Inflammatory macrophage treated with lipopolysaccharide for 4 hours (primary cell): ENCODE measurements at places on chromosomes 5 and 9.

DNA sequence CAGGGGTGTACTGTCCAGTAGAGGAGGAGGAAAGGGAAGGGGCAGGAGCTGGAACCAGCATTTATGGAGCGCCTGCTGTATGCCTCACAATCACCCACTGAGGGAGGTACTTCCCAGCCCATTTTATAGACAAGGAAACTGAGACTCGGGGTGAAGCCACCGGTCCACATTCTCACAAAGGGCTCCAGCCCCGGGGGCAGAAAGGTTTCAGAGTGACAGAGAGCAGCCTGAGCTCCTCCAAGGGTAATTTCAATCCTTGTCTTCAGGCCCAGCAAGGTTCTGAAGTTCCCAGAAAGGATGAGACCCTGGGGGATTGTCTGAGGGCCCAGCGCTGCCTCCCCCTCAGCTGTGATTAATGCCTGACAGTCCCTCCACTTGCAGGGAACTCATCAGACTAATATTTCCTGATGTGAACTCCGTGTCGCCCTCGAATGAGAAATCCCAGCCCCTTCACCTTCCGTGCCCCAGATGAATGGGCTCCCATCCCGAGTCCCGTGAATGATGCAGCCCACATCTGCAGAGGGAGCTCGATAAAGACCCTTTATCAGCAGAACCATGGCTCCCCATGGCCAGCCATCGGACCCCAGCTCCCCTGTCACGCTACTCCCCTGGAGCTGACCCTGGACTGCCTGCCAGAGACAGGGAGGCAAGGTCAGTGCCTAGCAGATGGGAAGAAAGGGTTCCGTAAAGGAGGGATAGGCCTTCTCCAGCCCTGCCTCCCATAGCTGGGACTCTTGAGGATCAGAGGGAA is 32.1 kb upstream of the MVB12B start:
- DNase-seq, result no peak

DNA sequence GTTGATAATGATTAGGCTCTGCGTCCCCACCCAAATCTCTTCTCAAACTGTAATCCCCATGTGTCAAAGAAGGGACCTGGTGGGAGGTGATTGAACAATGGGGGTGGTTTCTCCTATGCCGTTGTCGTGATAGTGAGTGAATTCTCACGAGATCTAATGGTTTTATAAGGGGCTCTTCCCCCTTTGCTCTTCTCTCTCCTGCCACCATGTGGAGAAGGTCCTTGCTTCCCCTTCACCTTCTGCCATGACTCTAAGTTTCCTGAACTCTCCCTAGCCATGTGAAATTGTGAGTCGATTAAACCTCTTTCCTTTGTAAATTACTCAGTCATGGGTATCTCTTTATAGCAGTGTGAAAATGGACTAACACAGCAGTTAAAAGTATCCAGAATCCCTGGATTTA is 715.2 kb upstream of the DMAC1 start:
- DNase-seq, result no peak

DNA sequence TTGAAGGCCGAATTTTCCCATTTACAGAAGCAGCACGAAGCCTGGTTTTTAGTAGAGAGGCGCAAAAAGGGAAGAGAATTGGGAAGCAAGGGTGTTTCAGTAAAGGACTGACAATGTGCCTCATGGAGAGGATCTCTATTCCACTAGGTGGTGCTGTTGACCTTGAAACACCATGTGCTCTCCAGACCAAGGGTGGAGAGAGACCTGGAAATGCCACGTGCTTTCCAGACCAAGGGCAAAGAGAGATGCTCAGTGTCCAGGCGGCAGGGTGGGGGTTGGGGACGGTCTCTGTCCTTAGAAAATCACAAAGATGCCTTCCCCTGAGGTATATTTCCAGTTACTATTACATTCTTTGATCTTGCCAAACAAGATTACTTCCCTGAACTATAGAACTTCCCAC is 425.3 kb downstream of the CSNK1G3 start:
- peak; percentile 31 for DNase-seq

DNA sequence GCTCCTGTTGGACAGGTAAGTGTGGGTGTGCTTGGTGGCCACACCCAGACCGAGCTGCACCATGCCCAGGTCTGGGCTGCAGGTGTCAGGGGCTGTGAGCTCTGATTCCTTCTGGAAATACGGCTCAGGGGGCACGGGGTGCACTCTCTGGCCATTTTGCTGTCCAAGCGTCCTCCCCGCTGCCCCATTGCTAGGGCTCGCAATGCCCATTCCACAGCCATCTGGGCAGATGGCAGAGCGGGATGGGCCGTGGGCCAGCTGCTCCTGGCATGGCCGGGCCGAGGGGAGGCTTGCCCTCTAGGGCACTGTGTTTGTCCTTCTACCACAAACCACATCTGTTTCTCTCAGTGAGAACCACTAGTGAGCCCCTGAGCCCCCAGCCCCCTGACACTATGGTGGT is 67.9 kb upstream of the RXRA start:
- no peak for DNase-seq

DNA sequence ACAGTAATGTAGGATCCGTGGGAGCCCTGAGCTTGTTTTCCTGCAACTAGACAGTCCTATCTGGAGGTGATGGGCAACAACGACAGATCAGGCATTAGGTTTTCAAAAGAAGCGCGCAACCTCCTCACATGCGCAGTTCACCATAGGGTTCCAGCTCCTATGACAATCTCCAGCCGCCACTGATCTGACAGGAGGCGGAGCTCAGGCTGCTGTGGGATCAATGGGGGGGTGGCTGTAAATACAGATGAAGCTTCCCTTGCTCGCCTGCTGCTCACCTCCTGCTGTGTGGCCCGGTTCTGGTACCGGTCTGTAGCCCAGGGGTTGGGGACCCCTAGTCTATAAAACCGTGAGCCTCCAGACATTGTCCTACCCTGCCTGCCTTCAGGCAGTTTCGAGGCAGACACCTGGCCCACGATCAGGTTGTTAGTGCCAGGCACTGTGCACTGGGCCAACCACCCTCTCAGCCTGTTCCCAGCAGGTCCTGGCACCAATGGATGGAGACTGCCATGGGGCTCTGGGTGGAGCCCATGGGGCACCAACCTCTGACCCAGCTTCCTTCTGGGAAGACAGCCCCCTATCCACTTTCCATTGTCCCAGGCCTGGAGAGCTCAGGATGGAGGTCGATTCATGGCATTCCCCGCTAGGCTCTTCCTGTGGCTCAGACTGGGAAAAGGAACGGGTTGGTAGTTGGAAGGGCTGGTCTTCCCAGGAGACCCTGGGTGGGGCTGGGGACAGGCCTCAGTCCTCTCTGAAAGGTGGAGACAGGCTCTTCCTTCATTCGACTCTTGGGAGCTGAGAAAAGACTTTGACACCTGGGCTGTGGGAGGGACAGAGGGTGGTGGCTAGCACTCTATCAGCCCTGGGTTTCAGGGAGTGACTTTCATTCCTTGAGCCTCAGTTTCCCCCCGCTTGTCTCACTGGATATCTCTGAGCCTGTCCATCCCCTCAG is 1.7 kb downstream of the ENDOG start:
- no peak for DNase-seq

DNA sequence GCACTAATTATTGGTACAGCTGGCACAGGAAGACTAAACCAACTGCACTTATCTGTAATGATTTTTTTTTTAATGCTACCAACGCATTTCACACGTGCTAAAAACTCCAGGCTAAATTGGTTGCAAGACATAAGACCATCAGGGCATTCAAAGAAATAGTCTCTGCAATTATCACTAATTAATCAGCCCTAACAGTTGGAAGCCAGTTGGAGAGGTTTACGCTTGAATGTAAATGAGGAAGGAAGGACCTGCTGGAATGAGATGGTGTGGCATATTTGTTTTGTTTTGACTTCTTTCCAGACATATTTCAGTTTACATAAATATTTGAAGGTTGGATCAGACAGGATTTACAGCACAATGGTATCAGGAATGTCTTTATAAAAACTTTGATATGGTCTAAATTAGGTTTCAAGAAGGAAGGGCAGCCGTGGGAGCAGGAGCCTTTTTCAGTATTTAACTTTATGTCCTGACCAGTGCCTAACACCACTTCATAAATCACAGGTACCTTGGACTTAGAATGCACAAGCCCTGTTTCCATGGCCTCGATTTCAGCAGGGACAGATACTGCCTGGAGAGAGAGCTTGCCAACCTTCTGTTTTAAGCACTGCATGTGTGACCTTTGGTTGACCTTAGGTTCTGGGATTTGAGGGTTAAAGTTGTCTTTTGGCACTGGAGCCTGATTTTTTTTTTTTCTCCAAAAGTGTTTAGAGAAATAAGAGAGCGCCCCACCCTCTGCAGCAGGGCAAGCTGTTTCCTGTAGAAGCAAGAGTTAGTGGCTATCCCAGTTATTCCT is 199.8 kb upstream of the MAP3K1 start:
- DNase-seq, result no peak

- DNase-seq, result no peak
Measured at GRCh38 chr5:17146280-17146841, 71.1 kb upstream of the BASP1 start.

DNA sequence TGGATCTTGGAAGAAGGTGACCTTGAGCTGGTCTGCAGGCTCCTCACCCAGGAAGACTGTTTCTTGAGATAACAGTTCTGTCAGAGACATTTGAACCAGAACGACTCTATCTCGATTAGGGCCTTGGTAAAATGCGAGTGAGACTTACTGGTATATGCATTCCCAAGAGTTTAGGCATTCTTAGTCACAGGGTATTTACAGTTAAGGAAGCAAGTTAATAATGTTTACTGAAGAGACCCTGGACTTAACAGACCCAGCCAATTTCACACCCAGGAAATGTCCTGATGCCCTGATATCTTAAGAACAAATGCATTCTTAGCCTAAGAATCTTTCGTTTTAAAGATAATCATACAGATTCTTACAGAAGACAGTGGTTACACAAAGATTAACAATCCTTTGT is 1867.2 kb upstream of the C9orf72 start:
- no peak for DNase-seq

- no peak for DNase-seq
Measured at GRCh38 chr5:78007233-78007632, 231.1 kb upstream of the TBCA start.

GRCh38 chr9:104144336-104144735 is 50.2 kb downstream of the SMC2 start:
- DNase-seq, result no peak

DNA sequence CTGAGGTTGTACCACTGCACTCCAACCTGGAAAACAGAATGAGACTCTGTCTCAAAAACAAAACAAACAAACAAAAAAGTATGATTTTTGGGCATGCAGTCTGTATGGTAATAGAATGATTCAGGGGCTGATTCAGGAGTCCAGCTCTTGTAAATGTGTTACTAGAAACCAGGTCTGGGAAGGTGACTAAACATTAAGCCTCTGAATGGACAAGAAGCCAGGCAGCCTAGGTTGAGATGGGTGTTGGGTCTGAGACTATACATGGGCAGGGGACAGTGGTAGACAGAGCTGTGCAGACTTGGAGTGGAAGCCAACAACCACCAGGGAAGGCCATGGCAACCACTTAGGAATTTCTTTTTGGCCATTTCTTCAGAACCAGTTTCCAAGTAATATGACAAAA is 64.9 kb upstream of the TLE1 start:
- no peak for DNase-seq

GRCh38 chr5:76610196-76610595 is 13.0 kb downstream of the F2RL2 start:
- no peak for DNase-seq

GRCh38 chr5:158922263-158922592 is 177.5 kb downstream of the EBF1 start:
- no peak for DNase-seq

GRCh38 chr9:76677481-76678055 is 86.7 kb upstream of the PCA3 start:
- no peak for DNase-seq

GRCh38 chr5:69341520-69342161 is 9.0 kb upstream of the CCDC125 start:
- no peak for DNase-seq

DNA sequence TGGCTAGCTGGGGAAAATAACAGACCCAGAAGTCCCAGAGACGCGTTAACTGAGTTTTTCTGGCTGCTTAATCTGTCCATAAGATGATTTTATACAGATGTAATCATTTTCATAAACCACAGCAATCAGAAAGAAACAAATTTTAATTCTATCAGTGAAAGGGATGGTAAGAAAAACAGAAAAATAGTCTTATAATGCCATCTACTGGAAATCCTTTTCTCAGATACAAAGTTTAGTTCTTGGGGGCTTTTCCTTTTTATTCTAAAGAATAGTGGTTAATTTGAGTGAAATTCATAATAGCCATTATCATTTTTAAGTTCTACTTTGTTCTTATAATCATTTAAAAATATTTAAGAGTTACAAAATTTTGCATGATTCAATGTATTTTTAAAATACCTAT is 44.4 kb downstream of the DROSHA start:
- no peak for DNase-seq

DNA sequence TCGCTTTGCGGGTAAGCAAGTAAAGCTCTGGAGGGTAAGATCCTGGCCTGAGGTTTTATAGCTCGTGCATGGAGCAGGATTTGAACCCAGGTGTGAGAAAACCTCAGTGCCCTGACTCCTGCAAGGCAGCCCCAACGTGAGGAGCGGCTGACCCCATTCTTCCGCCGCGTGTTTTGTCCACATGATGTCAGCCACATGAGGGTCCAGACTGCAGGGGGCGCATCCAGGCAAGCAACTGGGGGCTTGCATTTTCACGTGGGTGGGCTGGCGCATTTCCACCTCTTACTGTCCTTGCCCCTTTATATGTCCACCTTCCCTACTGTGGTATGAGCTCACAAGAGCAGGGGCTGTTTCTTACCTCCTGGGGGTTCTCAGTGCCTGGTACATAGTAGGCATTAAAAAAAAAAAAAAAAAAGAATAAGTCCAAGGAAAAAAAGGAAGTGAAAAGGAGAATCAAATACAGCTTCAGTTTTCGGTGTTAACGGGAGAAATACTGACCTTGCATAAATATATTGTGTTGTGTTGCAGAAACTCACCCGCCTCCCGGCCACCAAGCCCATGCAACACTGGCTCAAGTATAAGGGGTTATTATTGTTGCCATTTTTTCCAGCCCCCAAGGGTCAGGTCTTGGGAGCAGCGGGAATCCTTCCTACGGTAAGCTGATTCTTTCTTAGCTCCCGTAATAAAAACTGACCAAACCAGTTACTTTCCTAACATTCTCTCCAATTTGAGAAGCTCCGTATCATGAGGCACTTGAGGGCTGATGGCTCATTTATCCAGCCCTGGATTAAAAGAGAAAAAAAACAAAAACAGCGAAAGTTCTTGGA is 15.0 kb downstream of the TLX3 start:
- DNase-seq, result peak; percentile 53

GRCh38 chr5:132499440-132500243 is 9.1 kb upstream of the IRF1 start:
- DNase-seq, result peak; percentile 11

- DNase-seq, result no peak
Measured at GRCh38 chr5:154118385-154118784, 72.1 kb upstream of the GALNT10 start.

GRCh38 chr5:17326600-17327037 is 109.2 kb downstream of the BASP1 start:
- no peak for DNase-seq

DNA sequence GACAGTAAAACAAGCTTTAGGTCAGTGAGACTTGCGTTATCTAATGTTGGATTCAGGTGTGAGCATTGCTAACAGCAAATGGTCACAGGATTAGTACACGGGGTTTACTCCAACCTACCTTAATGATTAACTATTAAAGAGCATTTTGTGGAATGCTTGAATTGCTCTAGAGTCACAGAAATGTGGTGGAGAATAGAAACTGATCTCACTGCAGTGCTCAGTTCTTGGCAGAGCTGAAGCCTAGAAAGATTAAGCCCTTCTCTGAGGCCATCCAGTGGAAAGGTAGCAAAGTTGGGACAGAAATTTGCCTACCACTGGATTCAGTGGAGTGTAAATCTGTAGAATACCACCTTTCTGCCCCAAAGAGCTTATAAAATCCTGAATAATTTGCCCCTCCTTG is 60.9 kb downstream of the ICE1 start:
- DNase-seq, result no peak
